ENCODE measurements at places on chromosomes 11 and 22.

DNA sequence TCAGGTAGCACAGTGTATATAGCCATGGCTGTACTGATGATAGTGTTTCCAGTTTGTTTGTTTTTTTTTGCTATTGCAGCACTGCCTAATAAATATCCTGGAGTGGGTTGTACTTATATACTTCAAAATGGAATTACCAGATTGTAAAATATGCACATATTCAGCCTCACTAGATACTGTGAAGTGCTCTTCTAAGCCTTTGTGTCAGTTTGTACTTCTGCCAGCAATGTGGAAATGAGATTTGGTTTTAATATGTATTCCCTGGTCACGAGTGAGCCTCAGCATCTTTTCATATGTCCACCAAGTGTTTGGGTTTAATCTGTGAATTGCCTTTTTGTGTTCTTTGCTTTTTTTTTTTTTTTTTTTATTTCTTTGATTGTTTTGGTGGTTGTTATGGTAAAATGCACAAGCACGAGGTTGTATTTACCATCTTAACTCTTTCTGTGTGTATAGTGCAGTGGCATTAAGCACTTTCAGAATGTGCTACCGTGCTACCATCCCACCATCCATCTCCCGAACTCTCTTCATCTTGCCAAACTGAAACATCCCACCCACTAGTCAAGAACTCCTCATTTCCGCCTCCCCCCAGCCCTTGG lies 34.9 kb downstream of the ST3GAL4 start:
- no peak for DNase-seq

DNA sequence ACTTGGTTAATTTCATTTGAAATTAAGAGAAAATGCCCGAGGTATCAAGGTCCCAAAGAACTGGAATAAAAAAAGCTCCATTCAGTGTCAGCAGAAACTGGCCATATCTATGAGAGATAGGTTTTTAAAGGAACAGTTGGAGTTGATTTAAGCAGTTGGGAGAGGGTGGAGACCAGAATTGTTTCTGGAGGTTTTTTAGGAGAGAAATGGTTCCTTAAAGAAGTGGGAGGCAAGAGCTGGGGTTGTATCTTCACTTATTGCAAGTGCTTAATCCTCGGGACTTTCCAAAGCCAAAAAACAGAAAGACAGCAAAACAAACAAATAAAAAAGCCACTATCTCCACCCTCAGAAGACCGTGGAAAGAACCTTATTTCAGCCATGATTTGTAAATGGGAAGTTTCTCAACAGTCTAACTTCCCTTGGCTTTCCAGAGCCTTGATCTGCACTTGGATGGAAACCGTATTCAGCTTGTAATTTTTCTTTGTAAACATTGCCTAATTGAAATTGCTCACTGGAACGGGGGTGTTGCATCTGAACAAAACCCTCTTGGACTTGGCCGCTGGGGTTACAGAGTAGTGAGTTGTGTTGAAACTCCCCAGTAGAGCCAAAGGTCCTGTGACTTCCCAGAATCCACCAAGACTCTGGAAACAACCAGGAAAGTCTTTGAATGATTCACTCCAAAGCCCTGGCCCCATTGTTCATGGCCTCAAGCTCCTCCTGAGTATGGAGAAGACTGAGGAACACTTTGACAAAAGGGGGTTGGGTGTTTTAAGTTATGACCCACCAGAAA lies 115.6 kb downstream of the SLC1A2 start:
- DNase-seq: peak; percentile 7

GRCh38 chr11:47599902-47600301 lies 5.7 kb upstream of the C1QTNF4 start:
- DNase-seq: no peak

GRCh38 chr11:3345736-3346135 lies 33.2 kb downstream of the ZNF195 start:
- DNase-seq: no peak

DNA sequence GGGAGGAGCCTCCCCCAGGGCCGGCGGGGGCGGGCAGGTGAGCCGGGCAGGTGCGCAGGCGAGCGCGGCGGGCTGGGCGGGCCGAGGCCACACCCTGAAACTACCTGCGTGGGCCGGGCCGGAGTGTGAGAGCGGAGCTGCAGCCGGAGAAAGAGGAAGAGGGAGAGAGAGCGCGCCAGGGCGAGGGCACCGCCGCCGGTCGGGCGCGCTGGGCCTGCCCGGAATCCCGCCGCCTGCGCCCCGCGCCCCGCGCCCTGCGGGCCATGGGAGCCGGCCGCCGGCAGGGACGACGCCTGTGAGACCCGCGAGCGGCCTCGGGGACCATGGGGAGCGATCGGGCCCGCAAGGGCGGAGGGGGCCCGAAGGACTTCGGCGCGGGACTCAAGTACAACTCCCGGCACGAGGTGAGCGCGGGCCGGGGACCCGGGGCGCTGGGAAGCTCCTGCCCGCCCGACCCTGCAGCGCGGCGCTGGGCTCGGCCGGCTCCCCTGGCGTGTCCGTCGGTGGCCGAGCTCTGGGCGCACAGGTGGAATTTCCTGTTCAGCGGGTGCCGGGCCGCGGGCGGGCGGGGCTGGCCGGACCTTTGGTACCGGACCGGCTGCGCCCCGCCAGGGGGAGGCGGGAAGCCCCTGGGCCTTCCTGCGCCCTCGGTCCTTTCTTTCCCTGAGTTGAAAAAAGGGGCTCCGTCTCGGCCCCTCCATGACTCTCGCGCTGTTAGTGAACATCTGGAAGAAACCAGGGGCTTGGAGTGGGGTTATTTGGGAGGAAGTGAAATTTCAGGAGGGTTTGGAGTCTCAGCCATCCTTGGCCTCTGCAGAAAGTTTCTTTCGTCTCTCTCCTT lies at the start of gene ST14:
ST14 (plus strand) TSS at position 126 of the 841 bp plus-strand sequence; CDS start at position 324, 198 bp downstream.
- peak; percentile 38 for DNase-seq

- no peak for DNase-seq
Measured at GRCh38 chr11:492427-493226, 14.4 kb downstream of the RNH1 start.

DNA sequence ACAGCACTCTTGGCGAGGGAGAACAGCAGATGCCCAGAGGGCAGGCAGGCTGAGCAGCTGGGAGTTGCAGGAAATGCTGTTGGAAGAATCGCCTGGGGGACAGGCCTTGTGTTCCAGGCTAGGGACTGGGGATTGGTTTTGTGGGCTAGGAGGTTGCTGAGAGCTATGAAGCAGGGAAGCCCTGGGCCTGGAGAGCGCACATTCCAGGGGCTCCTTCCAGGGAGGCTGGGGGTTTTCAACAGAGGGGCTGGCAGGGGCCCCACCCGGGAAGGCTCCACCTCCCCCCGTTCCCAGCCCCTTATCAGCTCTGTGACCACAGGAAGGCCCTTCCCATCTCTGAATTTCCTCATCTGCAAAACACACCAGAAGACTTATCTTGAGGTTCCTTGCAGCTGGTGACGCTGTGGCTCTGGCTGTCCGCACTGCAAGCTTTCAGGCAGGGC lies 21.7 kb downstream of the WNT11 start:
- DNase-seq: peak; percentile 33

- no peak for DNase-seq
Measured at GRCh38 chr11:91241226-91241625, 983.4 kb upstream of the FAT3 start.

DNA sequence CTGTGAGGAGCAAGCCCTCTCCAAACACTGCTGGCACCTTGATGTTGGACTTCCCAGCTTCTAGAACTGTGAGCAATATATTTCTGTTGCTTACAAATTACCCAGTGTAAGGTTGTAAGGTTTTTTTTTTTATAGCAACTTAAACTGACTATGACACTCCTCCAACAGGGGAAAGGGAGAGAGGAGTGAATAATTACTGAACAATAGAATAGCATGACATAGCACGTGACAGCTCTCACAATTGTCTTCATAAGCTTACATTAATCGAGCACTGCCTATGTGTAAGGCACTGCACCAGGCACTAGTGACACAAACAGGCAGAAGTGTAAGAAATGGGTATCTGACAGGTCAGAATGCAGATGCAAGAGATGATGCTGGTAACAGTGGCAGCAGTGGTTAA lies 136.9 kb downstream of the FAT3 start:
- DNase-seq: no peak

DNA sequence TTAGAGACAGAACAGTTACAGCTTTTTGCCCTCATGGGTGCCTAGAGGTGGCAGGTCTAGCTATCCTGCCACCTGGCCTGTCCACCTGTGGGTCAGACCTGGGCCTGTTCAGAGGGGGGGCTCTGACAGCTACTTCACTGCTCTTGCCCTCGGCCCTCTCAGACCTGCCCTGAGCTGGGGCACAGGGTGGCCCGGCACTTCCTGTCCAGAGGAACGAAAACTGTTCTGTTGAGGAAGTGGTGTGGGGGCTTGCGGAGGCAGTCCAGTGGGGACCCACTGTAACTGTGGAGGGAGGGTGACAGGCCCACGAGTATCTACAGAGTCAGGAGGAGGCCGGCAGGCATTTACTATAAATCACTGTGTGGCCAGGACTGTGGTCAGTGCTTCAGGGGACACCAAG lies 16.2 kb downstream of the TESMIN start:
- no peak for DNase-seq

- DNase-seq: no peak
Measured at GRCh38 chr11:45304992-45305335, 18.8 kb upstream of the SYT13 start.

GRCh38 chr22:23363683-23364082 lies 183.4 kb downstream of the BCR start:
- DNase-seq: no peak

- no peak for DNase-seq
Measured at GRCh38 chr11:114140826-114141225, 81.3 kb downstream of the ZBTB16 start.

- DNase-seq: no peak
Measured at GRCh38 chr11:79170321-79170720, 270.5 kb downstream of the TENM4 start.

DNA sequence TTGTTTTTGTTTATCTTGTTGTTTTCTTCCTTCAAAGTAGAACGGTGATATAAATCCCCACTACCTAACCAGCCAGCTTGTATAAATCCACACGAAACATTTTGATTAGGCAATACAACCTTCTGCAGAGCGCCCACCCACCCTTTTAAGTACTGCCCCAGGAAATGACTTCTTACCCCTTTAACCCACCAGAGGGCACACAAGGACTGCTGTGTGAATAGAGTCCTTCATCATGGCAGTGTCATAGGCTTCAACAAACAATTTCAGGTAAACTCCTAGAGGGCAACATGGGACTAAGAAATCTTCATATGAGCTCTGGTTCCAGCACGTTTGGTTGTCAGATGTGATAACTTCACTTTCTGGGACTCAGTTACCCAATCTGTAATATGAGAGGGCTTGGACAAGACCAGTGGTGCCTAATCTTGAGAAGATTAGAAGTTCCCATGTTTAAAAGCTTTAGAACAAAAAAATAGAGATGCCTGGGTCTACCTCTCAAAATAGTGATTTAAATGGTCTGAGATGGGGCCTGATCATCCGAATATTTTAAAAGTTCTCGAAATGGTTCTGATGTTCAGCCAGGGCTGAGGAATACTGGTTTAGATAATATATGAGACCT lies 56.1 kb downstream of the PIWIL4 start:
- DNase-seq: peak; percentile 93

- no peak for DNase-seq
Measured at GRCh38 chr11:123472236-123472935, 42.3 kb downstream of the GRAMD1B start.

- no peak for DNase-seq
Measured at GRCh38 chr22:47280301-47280700, 517.9 kb downstream of the TBC1D22A start.

- DNase-seq: no peak
Measured at GRCh38 chr11:74678591-74679512, 52.4 kb downstream of the CHRDL2 start.

- no peak for DNase-seq
Measured at GRCh38 chr11:114889594-114890011, 211.3 kb downstream of the NXPE2 start.

- no peak for DNase-seq
Measured at GRCh38 chr22:42926768-42927167, 69.7 kb upstream of the ARFGAP3 start.

- DNase-seq: no peak
Measured at GRCh38 chr22:41969110-41969646, at the start of gene SEPTIN3. SEPTIN3 (plus strand) TSS chr22:41969443; CDS start chr22:41971493, 2,050 bp downstream.

DNA sequence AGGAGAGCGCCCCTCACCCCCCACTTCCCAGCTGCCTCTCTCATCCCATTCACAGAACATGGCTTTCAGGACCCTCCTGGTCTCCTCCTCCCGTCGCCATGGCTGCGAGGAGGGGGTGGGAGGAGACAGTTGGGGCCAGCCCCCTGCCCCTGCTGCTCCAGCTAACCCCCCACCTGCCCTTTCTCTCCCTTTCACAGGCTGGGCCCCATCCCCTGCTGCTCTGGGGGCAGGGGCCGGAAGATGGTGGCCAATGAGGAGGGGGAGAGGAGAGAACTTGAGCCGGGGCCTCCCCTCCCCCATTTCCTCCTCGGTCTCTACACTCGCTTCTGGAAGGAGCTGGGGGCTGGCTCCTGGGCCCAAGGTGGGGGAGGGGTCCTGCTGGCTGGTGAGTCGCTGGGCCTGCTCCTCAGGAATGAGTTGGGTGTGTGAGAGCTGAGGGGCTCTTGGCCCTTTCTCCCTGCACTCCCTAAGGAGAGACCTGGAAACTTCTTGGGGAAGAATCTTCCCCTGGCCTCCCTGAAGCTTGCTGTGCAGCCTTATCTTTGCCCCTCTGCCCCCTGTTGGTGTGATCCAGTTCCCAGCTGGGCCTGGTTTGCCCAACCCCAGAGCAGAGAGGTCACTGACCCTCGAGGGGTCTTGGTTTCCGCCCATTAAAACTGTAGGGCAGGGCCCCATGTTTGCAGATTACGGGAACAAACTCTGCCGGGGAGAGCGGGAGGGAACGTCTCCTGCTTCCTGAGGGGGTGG lies 10.2 kb downstream of the YPEL4 start:
- peak; percentile 93 for DNase-seq

DNA sequence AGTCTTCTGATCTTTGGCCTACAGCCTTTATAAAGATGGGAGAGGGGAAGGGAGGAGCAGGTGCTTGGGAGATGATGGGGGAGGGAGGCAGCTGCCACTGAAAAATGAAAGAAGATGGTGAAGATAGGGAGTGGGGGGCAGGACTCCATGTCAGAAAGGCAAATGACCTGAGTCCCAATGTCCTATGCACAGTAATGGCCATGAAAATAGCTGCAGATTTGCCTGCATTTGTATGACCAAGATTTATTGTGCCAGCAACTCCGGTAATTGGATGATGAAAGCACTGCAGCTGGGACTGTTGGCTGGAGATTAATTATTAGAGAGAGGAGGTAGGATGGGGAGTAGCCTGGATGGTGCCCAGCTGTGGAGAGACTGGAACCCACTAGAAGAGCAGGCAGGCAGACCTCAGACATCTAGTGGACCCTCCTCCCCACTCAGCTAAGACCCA lies 36.1 kb downstream of the NEU3 start:
- no peak for DNase-seq

Measured in Kasumi-1 (cell line).